ENCODE measurements at places on chromosomes 5 and 9. TPM values are rescaled to one million over a fixed set of nuclear protein-coding genes. Genes with fewer than 3 reads are reported as not detected.

The SOX30 gene
- total RNA-seq, result not detected

The PCDHA1 gene
- total RNA-seq, result not detected

The RALGDS gene
- total RNA-seq, result 9.6 TPM

The MGAT1 gene
- 151 TPM for total RNA-seq

The TRIM32 gene
- total RNA-seq, result 16.6 TPM

Data from cardiac ventricle fibroblast (primary cell).